ENCODE measurements at places on chromosomes 3 and 15. TPM values are rescaled to one million over a fixed set of nuclear protein-coding genes. Genes with fewer than 3 reads are reported as not detected.

DNA sequence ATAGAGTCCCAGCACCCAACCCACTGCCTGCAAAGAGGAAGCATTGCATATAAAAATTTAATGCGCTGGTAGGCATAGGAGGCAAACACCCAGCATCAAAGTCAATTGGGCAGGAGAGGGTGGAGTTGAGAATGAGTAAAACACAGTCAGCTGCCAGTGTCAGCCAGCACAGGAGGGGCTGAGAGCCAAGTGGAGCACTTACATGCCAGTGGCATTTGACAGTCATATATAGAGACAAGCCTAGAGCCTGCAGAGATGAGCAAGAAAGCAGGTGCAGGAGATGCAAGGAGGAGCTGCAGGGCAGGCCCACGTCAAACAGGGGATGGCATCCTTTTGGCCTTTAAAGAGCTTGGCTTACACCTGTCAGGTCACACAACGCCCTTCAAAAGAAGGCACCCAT lies 27.6 kb upstream of the ZFAND6 start:
- DNase-seq = no peak

GRCh38 chr3:29871087-29871486 lies 590.2 kb downstream of the RBMS3 start:
- DNase-seq = no peak

- DNase-seq = no peak
These were observed 85.3 kb downstream of the PIK3R4 start for GRCh38 chr3:130661140-130661891.

- DNase-seq = no peak
These were observed 78.0 kb upstream of the SLC6A6 start for GRCh38 chr3:14324224-14324944.

HHATL gene
- not detected for total RNA-seq

UQCC5 gene
- total RNA-seq = 27.3 TPM
